H9 (cell line): ENCODE measurements at places on chromosomes 5 and 9.
A peak's percentile ranks its signal among the peaks of the same experiment; 100 is the strongest.

DNA sequence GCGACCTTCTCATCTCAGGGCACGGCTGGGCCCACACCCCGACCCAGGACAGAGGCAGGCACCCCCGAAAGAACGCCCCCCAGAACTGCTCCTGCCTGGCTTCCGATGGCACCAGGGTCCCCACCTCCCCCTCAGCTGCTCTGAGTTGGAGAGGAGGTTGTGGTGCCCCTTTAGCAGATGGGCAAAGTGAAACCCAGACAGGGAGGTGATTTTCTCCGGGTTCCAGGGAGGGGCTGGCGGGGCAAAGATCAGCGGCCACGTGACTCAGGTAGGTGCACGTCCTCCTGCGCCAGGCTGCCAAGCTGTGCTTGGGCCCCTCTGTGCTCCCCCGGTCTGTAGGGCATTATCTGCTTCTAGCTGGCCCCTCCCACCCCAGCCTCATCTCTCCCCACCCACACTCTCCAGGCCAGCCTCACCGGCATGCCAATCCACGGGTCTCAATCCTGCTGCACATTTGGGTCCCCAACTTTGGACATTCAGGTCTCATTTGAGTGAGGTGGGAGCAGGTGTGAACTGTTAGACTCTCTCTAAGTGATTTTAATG lies 85.1 kb upstream of the RAPGEF1 start:
- DNase-seq, result no peak

DNA sequence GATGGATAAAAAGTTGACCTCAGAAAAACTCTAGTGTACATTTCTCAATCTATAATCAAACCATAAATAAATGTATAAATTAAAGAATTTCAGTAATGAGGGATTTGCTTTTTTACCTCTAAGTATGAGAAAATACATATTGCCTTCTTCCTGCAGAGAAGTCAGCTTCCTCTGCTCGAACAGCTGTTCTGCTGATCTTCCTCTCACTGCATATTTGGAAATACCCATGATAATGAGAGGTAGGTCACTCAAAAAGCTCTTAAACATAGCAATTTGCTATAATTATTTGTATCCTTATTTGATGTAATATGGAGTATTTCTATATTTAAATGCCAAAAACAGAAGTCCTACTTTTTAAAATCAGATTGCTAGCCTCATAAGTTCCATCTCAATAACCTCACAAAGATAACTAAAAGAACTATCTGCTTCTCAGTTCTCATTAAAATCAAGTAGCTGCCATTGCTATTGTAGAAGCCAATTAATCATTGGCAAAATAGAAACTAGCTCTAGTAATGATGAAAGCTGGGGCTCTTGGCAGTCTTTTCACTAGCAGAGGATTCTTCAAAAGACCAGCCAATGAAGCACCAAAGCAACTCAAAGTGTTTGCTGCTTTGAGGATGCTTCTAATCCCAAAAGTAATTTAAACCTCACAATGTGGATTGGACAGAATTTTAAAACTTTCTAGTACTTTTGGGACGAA lies 35.7 kb upstream of the OR13D1 start:
- no peak for DNase-seq

GRCh38 chr9:98873951-98874371 lies 66.5 kb downstream of the GALNT12 start:
- DNase-seq, result no peak

DNA sequence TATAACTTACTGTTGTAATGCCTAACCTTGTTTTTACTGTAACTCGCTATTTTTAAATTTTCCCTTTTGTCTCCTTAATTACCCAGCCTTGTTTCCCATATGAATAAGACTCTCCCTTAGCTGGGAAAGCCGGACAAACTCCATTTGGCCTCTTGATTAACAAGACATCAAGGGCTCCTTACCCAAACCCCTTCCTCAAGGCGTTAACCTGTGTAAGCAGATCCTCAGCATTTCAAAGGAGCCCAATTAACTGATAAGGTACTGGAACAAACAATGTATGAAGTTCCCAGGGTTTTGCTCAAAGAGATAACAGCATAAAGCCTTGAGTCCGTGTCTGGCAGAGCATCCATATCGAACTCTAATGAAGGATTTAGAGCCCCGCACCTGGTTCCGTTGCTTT lies 66.0 kb upstream of the SIMC1 start:
- DNase-seq, result no peak

DNA sequence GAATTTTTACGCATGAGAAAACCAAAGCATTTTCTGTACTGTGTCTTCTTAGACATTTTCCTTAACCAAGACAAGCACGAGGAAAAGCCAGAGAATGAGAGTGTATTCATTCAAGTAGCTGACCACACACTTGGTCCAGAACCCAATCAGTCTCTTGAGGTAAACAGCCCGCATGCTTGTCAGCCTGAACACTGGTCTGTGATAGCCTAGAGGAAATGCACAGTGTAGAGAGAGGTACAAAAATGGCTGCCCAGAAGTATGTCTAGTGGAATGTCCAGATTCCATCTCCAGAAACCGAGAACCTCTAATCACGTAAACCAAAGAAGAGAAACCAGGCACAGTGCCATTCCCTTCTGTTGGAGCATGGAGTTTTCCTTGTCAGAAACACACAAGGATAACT lies 80.0 kb upstream of the SNX2 start:
- DNase-seq, result no peak

GRCh38 chr9:128568470-128569078 lies 16.2 kb downstream of the SPTAN1 start:
- no peak for DNase-seq

DNA sequence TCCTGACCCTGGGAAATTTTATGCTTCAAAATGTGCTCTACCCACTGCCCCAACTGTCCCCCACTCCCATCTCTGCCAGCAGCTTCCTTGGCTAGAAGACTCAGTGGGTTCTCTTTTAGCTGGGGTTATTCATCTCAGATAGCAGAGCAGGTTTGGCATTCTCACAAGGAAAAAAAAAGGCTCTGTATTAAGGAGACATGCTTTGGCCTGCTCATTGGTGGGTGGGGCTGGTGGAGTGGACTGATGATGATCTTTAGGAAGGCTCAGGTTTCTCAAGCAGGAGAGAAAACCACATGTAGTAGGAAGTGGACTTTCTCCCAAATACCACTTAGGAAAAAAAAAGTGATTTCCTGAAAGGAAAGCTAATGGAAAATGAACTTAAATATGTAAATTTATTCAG lies 279.2 kb upstream of the ZNF462 start:
- DNase-seq, result no peak

GRCh38 chr9:22452415-22453010 lies 5.9 kb downstream of the DMRTA1 start:
- DNase-seq, result no peak

DNA sequence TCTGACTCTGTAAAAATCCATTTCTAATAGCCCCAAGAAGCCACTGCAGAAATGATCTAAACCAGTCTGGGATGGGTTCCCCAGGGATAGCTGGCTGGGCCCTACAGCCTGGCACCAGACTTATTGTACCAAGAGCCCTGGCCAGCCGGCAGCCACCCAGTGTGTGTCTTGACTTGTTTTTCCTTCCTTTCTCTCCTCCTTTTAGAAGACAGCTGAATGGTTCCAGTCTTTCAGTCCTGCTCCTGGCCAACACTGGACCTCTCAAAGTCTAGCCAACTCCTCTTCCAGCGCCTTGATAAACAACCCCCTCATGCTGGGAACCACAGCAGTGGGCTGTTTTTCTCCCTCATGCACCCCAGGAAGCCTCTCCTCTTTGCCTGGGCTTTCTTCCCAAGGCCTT lies 34.1 kb downstream of the ATOX1 start:
- no peak for DNase-seq

DNA sequence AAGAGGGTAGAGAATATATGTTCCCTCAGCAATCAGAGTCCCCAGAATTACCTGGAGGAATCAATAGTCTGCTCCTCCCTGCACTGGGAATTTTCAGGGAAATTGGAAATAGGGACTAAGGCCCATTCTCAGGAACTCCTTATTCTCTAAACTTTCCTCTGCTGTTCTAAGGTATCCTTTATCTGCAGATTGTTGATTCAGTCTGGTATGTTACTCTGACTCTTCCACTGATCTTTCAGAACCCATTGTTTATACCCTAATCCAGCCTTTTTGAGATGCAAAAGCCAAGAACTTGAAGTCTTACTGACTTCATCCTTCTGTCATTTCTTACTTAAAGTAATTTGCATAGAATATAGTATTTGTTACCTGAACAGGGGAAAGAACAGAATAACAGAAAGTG lies 143.5 kb upstream of the PPP1R2B start:
- DNase-seq, result no peak

- DNase-seq, result peak; percentile 35
These were observed 105.3 kb downstream of the LHFPL2 start for GRCh38 chr5:78543292-78543691.

DNA sequence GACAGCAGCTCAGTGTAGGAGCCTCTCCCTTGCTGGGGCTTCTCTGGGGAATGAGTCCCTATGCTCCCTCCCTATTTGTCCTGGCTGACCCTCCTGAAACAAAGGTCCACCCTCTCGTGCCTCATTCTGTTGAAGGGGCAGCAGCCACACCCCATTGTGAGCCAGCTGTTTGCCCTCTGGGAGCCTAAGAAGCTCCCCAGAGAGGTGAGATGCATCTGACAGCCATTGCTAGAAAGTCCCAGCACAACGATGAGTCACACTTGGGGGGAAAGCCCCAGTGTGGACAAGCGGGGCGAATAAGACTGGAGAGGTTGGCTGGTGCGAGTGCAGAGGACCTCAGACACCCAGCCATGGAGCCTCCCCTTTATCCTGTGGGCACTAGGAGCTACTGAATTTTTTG lies 101.4 kb downstream of the PPARGC1B start:
- no peak for DNase-seq

- DNase-seq, result no peak
These were observed 1.5 kb downstream of the RASGRF2 start for GRCh38 chr5:80961376-80962281.

DNA sequence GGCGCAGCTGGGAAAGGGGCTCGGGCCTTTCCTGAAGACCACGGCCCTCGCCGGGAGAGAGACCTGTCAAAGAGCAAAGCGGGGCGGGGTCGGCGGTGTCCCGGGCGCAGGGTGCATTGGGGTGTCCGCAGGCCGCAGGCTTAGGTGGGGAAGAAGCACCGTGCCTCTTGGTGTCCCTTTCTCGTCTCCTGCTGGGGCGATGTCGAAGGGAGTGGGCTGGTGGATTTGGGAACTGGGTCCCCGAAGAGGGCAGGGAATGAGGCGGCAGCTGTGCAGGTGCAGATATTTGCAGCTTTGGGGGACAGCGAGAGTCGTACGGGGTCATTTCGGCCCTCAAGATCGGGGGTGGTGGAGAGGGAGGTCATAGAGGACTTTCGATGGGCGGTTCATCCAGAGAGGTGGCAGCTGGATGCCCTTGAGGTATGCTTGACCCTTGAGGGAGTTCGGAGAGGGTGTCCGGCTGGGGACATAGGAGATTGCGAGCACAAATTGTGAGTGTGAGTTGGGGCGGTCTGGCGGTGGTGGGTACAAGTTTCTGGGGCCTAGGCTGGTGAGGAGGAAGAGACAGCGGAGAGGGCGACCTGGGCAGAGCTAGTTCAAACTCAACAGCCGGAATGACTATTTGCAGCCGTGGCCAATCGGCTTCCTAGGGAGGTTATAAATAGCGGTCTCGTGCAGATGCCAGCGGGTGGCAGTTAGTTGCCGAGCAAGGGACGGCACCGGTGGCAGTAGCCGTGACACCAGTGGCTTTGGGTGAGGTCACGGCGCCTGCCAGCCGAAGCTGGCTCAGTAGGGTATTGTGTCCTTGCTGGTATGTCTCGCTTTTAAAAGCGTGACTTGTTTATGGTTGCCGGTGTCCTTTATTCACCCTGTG lies 601 bp downstream of the NNT start:
- peak; percentile 52 for DNase-seq

- DNase-seq, result no peak
These were observed 4.4 kb upstream of the CD180 start for GRCh38 chr5:67200809-67201562.

DNA sequence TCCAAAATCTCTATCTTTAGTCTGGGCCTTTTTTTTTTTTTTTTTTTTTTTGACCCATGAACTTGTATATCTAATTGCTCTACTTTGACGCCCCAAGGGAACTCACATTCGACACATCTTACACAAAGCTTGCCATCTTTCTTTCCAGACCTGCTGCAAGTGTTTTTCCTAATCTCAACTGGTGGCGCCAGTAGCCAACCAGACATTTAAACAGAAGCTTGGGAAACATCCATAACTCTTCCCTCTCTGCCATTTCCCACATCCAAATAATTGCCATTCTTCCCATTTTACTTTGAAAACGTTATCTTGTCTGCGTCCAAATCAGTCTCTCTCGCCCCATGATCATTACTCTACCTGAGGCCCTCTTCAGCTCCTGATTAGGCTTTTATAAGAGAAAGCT lies 130.9 kb downstream of the PAPPA start:
- DNase-seq, result no peak

- DNase-seq, result no peak
These were observed 11.2 kb upstream of the ENC1 start for GRCh38 chr5:74651710-74652109.

DNA sequence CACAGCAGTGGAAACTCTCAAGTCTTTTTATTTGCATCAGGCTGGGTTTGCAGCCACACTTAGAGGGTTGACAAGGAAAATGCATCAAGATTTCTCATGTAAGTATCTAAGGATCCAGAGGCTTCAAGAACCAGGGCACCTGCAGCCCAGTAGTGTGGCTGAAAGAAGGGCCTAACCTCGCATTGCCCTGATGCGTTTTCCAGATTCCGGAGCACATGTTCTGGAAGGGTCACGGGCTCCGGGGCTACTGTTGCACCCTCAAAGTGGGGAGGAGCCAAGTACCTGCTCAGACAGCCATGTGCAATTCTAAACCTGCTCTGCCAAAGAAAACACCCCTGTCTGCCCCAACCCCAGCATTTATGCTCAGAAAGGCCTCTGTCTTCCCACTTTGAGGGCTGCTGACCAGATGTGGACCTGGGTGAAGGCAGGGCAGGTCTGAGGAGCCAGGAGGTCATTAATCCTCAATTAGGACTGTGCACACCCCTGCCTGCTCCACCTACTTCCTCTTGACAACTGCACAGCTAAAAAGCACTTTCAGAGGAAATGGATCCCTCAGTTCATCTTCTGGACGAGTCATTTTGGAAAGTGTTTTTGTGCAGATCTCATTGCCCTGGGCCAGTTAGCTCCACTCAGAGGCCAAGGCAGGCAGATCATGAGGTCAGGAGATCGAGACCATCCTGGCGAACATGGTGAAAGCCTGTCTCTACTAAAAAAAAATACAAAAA lies 110.7 kb downstream of the SAXO1 start:
- no peak for DNase-seq

GRCh38 chr5:1792842-1793266 lies 6.8 kb downstream of the MRPL36 start:
- no peak for DNase-seq

GRCh38 chr5:1111241-1111726 lies 579 bp downstream of the SLC12A7 start:
- no peak for DNase-seq

- DNase-seq, result peak; percentile 12
These were observed 83.3 kb upstream of the COL5A1 start for GRCh38 chr9:134558124-134558905.

- DNase-seq, result no peak
These were observed 25.0 kb downstream of the RGS3 start for GRCh38 chr9:113488490-113488889.

DNA sequence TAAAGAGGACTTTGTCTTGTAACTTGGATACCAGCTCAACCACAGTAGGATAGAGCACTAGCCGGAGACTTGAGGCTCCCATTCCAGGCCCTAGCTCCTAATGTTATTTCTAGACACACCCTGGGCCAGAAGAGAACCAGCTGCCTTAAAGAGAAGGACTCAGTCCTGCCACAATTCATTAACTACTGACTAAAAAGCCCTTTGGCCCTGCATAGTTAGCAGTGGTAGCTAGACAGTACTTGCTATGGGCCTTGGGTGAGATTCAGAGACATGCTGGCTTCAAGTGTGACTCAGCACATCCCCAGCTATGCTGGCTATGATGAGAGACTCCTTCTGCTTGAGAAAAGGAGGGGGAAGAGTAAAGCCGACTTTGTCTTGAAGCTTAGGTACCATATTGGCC lies 47.3 kb downstream of the TMEM167A start:
- DNase-seq, result no peak
